ENCODE measurements at places on chromosomes 7 and 10.

DNA sequence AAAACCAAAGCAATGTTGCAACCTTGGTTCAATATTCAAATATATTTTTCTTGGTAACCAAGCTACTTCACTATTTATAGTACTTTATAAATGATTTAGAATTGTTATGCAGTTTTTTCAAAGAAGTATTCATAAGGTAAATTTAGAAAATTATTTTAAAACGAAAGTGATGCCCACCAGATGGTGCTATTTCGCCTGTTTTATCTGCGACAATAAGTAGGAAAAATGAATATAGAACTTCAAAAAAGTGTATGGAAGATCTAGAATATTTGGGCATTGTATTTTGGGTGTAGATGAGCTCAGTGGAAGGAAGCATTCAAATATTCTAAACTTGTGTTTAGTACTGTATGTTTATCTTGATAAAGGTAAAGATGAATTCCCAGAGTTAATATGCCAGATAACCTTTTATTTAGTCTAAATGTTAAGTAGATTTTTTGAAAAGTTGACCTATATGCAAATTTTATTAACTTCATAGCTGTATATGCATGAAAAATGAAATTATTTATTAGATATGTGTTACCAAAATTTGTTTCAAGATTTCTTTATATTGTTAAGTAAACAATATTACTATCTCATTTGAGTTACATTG is 93.2 kb downstream of the ADK start:
- DNase-seq = peak; percentile 18

DNA sequence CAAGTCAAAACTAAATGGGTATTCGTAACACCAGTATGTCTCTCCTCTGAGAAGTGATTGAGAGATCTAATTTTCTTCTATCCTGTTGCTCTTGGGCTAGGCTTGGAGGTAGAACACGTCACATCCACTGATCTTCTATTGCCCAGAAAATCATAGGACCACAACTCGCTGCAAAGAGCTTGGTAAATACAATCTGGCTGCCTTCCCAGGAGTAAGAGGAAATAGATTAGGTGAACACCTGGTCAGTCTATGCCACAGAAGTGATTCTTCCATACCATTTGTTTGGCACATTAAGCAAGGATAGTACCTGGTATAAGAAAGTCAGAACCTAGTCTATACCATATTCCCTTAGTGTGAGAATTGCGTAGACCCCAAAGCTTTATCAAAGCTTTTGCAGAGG is 129.3 kb upstream of the PHYHIPL start:
- DNase-seq = no peak

DNA sequence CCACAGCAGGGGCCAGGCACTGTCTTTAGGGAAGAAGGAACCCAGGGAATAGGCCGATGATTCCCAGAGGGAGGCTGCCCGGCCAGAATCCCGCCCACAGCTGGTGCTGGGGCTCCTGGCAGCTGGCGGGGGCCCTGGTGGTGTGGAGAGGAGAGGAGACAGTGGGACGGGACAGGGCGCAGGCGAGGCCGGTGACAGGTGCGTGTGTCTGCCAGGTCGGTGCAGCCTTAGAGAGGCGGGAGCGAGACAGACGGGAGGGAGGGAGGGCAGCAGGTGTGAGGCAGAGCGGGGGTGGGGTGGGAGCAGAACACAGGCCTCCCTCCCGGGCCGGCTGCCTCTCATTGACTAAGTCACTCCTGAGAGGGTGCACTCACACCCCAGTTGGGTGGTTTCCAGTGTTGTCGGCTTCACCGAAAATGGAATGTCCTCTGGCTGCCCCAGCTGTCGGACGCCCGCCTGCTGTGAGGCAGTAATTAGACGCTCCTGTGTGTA is 55.2 kb downstream of the ELFN1 start:
- DNase-seq = no peak

DNA sequence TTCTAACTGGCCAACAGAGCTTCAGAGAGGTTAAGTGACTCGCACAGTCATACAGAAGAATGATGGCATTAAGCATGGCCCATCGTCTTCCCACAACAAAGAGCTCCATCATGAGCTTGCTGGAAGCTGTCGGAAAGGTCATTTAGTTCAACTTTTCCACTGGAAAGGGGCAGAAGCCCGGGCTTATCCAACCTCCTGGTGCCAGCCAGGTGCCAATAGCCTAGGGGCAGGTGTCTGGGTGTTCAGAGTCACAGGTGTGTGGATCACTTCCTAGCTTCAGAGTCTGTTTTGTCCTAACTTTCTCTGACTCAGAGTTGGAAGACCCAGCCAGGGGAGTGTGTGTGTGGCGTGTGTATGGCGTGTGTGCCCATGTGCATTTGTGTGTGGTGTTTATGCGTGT is 1.3 kb upstream of the TRPV6 start:
- no peak for DNase-seq

DNA sequence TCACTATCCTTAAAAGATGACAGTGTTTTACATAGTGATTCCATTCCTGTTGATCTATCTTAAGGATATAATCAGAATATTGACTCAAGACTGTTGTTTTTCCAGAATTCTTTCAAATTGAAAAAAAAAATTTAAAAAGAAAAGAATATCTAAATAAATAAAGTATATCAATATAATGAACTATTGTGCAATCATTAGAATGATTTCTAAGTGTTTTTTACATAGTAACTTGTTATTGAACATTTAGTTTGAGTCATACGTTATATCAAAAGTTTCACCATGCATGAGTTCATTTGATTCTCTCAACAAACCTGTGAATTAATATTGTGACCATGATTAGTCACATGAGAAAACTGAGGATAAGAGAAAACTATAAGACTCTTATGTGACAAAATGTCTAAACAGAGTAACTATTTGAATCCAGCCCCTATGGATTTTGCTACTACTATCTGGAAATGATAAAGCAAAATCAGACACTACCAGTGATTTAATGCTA is 46.1 kb downstream of the KLF6 start:
- no peak for DNase-seq

DNA sequence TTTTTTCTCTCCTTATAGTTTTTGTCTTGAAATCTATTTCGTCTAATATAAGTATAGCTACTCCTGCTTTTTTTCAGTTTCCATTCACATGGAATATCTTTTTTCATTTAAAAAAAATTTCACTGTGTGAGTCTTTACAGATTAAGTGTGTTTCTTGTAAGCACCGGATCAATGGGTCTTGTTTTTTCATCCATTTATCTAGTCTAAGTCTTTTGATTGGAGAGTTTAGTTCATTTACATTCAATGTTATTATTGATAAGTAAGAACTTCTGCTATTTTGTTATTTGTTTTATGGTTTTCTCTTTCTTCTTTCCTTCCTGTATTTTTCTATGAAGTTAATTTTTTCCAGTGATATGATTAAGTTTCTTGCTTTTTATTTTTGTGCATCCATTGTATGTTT is 216.7 kb upstream of the CNTNAP2 start:
- DNase-seq = no peak

DNA sequence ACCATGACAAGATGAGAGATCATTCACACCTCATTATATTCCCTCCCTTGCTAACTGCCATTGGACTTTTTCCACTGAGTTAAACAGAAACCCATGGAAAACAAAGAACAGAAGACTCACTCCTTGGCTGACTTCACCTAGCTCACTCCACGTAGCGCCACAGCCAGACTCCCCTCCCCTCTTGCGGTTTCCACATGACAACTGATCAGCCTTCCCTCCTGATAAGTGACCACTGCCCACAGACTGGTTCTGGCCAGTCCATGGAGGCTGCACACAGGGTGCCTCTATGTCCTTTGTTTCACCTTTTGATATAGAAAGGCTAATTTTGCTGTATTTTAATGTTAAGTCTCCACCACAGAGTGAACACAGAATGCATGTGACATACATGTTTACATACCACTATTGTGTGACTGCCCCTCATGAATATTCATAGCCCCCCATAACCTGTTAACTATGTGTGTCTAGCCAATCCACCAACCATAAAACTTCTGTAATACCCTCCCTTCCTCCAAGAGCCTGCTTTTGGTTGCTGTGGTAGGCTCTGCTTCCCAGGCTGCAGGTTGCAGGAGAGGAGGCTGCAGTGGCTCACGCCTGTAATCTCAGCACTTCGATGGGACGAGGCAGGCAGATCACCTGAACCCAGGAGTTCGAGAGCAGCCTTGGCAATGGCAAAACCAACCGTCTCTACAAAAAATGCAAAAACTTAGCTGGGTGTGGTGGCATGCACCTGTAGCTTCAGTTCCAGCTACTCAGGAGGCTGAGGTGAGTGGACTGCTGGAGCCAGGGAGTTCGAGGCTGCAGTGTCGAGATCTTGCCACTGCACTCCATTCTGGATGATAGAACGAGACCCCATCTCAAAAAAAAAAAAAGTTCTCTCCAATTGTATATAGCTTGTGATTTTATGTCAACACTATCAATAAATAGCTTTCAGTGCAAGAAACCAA is 10.0 kb upstream of the IFIT5 start:
- no peak for DNase-seq

DNA sequence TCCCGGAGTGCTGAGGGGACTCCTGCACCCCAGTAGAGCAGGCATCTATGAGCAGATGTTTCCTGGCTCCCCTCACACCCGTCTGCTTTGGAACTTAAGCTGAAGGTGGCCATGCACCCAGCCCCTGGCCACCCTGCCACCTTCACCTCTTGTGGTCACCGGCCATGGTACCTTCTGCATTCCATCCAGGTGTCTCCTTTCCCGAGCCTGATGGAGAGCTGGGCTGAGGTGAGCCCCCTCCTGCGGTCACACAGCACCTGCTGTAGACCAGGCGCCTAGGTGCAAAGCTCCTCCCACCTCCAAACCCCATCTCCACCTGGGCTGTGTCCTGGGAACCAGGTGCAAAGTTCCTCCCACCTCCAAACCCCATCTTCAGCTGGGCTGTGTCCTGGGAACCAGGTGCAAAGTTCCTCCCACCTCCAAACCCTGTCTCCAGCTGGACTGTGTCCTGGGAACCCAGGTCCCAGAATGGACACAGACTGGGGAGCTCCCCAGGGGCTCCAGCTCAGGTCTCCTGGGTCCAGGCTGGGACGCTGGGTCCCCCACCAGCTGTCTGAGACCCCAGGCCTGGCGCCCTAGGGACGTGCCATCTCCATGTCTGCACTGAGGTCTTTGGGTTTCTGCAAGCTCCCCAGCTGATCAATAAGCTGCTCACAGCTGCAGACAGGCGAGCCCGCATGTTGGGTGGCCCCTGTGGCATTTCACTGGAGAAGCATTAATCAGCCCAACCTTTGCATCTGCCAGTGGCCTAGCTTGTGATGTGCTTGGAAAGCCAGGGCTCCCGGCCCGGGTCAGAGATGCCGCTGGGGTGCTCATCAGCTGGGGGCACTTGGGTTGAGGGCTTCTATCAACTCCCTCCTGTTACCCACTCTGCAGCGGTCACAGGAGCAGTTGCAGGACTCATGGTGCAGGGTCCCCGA is 61.2 kb upstream of the INPP5A start:
- no peak for DNase-seq

DNA sequence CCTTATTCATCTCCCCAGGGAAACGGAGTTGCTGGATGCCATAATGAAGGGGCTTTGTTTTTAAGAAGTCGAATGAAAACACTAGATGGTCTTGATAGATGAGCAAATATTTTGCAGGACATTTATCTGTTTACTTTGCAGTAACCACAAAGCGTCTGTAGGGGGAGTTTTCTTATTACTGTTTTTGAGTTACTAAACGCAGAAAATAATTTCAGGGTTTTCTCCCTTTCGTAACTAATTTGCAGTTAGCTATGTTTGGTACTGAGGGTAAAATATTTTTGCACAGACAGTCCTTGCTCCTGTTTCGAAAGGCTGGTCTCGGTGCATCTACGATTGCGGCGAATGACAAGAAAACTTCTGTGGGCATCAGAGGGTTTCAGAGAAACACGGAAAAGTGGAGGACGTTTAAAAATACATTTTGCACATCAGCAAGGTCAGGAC is 505.6 kb upstream of the MKI67 start:
- no peak for DNase-seq

- DNase-seq = peak; percentile 8
These were observed 131.1 kb upstream of the RSU1 start for GRCh38 chr10:16948361-16948760.

GRCh38 chr7:63925626-63926460 is 72.8 kb upstream of the ZNF722 start:
- peak; percentile 89 for DNase-seq

DNA sequence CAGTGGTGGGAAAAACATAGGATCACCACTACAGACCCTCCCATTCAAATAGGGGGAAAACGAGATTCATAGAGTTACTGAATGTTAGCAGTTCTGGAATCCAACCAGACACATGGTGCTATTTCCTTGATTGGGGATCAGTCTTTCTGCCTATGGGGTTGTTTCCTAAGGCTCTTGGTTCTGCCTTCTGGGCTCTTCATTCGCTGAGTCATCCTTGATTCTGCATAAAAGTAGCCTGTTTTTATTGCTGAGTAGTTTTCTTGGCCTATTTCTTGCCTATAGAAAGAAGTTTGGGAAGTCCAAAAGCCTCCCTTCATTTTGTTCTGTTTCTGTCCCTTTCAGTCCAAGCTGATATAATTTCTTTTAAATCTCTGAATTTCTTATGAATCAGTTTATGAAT is 99.3 kb upstream of the OIT3 start:
- no peak for DNase-seq

- DNase-seq = no peak
These were observed 33.5 kb downstream of the DPY19L1 start for GRCh38 chr7:35003679-35004303.

GRCh38 chr7:930975-931758 is 23.3 kb downstream of the ADAP1 start:
- DNase-seq = no peak

Data from activated CD4-positive, alpha-beta T cell treated with anti-CD3 and anti-CD28 coated beads, Interleukin-2, amount 50 U/mL, for 4 hours (primary cell).